Activated CD4-positive, alpha-beta memory T cell treated with anti-CD3 and anti-CD28 coated beads, Interleukin-2, amount 10 ng/mL, durations not matched to agents 7 days and 5 days (primary cell): ENCODE measurements at places on chromosomes 6 and 20. TPM values are rescaled to one million over a fixed set of nuclear protein-coding genes. Genes with fewer than 3 reads are reported as not detected.

C20orf141 gene
- not detected for total RNA-seq

IYD gene
- not detected for total RNA-seq

GRCh38 chr6:113649276-113649675, 207.9 kb upstream of the MARCKS start:
- no peak for DNase-seq

DNA sequence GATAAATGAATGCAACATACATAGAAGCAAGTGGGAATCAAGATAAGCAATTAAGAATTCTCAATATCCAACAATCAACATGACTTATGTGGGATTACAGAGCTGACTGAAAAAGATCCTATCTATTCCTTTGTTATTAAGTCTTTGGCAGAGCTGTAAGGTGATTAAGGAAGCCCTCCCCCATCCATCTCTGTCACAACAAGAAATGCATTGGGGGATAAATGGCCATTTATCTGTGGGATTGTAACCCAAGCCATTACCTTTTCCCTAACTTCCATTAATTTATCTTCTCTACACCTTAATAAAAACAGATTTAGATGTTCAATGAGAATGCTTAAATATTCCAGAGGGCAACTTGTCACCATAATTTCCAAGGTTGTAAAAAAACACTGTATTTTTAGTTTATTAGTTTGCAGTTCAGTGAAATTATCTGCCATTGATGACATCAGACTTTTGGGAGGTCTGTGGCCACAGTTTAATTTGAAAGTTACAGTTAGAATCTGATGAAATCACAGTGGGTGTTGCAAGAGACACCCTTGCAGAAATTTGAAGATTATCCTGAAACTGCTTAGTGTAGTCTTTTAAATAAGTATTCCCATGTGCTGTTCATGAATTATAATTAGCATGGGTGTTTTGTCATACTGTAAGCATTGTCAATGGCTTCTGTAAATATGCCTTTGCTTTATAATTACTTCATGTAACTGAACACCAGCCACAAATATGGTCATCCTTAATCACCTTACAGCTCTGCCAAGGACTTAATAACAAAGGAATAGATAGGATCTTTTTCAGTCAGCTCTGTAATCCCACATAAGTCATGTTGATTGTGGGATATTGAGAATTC, 49.4 kb upstream of the FYN start:
- no peak for DNase-seq

PNLDC1 gene
- total RNA-seq: 0.25 TPM

DNA sequence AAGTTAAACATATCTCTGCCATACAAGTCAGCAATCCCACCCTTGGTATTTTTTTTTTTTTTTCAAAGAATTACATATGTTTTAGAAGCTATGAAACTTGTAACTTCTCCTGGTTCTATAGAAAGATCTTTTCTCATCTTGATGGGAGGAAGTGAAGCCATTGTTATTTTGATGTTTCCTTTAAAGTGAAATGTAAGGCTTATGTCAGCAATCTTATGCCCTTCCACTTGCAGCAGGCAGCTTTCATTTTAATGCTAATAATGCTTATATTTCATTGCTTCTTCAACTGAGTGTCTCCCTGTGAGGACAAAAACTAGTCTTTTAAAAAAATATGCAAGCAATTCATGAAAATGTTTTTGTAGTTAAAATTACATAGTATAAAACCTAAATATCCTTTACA, 1614.7 kb downstream of the KHDRBS2 start:
- no peak for DNase-seq

DNA sequence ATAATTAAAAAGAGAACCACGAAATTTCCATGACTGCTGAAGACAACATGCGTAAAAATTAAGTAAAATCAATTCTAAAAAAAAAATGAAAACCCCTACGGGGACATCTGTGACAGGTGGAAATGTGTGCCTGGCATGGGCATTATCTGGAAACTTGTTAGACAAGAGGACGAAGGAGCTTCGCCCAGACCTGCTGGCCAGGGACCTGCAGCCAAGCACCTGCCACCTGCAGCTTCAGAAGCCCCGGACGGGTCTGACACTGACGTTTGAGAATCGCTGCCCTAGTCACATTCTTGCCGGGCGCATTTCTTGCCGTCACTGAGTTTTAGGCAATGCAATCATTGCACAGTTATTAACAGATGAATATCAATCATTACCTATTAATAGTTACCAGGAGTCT, 140.3 kb downstream of the SMOC2 start:
- no peak for DNase-seq

DNA sequence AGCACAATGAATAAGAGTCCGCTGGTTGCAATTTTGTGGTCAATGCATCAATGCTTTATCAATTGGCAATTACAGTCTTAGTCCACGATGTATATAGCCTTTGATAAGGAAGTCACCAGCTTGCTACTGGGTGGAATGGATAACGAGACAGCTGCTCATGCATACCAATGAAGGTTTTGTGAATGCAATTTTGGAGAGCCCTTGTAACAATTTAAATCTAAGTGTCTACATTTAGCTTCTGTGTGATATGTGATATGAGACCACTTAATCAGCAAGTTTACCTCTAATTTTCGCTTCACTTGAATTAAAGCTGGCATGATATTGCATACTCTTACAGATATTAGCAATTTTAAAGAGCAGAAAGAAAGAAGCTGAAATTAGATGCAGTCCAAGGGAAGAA, 543.9 kb downstream of the RNF144B start:
- DNase-seq: no peak

DNA sequence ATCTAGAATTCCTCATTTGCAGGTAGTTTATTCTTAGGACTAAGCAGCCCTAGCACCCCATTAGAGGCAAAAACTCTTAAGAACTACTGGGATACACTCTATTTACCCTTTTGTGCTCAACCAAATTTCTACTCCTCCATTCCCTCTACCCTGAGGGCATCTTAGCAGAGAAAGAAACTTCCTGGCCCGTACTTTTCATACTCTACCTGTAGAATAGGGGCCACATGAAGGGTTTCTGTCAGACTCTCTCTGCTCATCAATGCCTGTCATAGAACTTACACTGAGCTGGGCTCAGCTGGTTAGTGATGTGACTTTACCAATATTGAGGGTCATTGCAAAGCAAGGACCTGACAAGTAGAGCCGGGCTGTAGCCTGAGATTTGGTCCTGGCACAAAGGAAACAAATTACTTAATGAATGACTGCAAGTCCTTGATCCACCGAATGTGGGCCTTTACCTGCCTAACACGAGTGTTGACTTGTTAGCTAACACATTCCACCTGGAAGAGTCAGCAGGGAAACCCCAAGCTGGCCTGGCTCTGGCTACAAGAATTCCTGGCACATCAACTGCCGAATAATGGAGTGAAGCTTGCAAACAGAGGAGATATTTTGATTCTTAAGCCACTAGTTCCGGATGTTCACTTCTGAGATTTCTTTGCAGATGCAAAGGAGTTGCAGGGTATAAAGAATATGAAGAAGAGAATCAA, 280.5 kb upstream of the JAG1 start:
- DNase-seq: no peak

CALHM4 gene
- not detected for total RNA-seq

FKBP1A gene
- 207 TPM for total RNA-seq

DNA sequence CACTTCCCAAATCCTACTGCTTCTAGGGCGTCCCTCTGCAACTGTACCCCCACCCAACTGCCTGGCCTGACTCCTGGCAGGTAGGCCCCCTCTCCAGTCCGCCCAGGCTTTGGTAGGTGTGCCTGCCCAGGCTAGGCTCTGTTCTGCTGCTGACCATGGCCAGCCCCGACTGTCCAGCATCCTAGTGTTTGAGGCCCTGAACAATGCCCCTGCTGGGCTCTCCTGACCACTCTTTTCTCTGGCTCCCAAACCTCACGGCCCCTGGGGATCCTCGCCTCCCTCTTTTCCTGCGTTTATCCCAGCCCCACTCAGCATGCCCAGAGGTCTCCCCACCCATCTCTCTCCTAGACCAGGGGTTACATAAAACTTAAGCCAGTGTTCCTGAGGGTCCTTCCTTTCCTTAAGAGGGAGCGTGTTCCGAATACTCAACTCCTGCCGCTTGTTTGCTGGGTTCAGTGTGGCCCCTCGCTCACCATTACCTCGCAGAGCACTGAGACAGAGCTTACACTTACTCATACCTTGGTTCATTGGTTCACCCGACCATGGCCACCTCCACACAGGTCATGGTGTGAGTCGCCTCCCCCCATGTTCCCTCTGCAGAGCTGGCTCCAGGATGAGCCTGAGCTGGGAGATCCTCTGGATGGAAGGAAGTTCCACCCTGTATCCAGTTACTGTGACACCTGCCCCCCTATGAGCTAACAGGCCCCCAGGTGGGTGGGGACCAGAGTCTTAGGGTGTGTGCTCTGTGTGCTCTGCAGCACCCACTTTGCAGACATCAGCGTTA, 21.0 kb upstream of the MYT1 start:
- DNase-seq: no peak
